Natural killer cell treated with Interleukin-12 subunit alpha and Interleukin-12 subunit beta and Interleukin-15 and Interleukin-18, amount 100 ng/mL, for 72 hours (primary cell): ENCODE measurements at places on chromosomes 4 and X. TPM values are rescaled to one million over a fixed set of nuclear protein-coding genes. Genes with fewer than 3 reads are reported as not detected.

DNA sequence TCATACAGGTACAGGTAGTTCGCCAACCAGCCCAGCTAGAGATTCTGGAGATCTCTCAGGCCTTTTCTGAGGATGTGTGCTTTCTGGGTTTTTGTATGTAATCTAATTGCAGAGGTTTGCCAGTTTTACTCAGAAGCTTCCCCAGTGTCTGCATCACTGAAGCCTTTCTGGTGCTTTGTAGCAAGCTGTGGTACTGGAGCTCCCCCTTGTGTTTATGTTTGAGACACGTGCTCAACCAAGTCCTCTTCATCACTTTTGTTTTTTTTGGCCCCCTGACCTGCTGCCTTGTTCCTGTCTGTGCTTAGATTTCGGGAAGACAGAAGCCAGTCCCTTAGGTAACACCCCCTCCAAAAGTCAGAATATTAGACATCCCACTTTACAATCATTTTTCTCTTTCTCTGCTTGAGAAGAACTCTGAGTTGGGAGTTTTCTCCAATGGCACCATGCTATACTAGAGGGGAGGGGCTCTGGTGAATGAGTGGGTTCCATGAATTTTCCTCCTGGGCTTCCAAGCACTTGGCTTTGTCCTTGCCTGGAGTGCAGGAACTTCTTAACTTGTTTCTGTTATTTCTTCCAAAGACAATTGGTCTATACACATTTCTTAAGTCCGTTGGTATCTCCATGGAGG, 128.4 kb upstream of the TBC1D9 start:
- no peaks in the 10 kb centered on the region for H3K4me1 ChIP-seq
- no peak overlapping the region for H3K4me3 ChIP-seq

GRCh38 chr4:76499461-76499860, 64.4 kb downstream of the SHROOM3 start:
- H3K4me1 ChIP-seq, result no peaks in the 10 kb centered on the region
- DNase-seq, result no peak
- H3K36me3 ChIP-seq, result no peaks in the 10 kb centered on the region
- no peak overlapping the region for H3K4me3 ChIP-seq
- H3K27ac ChIP-seq, result no peak overlapping the region

- H3K27ac ChIP-seq, result no peak overlapping the region
- no peak for DNase-seq
- H3K4me3 ChIP-seq, result no peak overlapping the region
- peaks cover 5% of the 10 kb centered on the region for H3K4me1 ChIP-seq
- H3K36me3 ChIP-seq, result no peaks in the 10 kb centered on the region
Measured at GRCh38 chr4:10977534-10977933, 293.0 kb upstream of the CLNK start.

GRCh38 chr4:119209077-119209476, 3.4 kb upstream of the USP53 start:
- DNase-seq, result no peak
- no peak overlapping the region for H3K4me3 ChIP-seq
- no peak overlapping the region for H3K27ac ChIP-seq

DNA sequence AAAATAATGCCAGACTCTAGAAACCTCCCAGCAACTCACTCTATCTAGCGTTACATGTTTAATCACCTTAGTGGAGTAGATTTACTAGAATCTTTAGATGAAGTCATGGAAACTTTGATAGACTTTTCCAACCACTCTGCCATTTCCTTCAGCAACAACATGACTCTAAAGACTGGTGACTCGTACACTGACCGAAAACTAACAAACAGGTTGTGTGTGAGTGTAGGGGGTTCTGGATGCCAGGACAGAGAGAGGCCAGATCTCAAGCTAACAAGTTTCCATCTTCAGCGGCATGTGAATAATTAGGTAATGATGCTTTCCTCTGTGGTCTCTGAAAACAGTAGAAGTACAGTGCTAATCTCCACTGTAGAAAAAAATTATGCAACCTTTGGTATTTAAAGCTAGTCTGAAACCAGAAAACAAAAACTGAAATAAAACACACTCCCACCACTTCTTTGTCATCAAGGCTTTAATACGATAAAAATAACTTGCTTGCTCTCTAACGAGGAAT, 286.4 kb downstream of the PRDM5 start:
- no peaks in the 10 kb centered on the region for H3K27me3 ChIP-seq
- no peaks in the 10 kb centered on the region for H3K36me3 ChIP-seq
- no peak for DNase-seq
- no peak overlapping the region for H3K27ac ChIP-seq
- no peak overlapping the region for H3K4me3 ChIP-seq

GRCh38 chrX:109398061-109398460, 83.8 kb downstream of the GUCY2F start:
- no peak overlapping the region for H3K27ac ChIP-seq
- H3K4me3 ChIP-seq, result no peak overlapping the region
- no peaks in the 10 kb centered on the region for H3K36me3 ChIP-seq
- H3K4me1 ChIP-seq, result no peaks in the 10 kb centered on the region
- DNase-seq, result no peak

GRCh38 chr4:2936773-2937145, 26.4 kb downstream of the NOP14 start:
- peak overlapping the region; percentile 76 for H3K4me3 ChIP-seq
- H3K4me1 ChIP-seq, result peaks cover 47% of the 10 kb centered on the region
- peaks cover 9% of the 10 kb centered on the region for H3K36me3 ChIP-seq
- peak; percentile 59 for DNase-seq
- peak overlapping the region; percentile 79 for H3K27ac ChIP-seq
- no peaks in the 10 kb centered on the region for H3K27me3 ChIP-seq

- H3K4me1 ChIP-seq, result peaks cover 9% of the 10 kb centered on the region
- H3K36me3 ChIP-seq, result no peaks in the 10 kb centered on the region
- H3K27me3 ChIP-seq, result no peaks in the 10 kb centered on the region
- DNase-seq, result peak; percentile 81
- peak within 1 kb of the TSS; percentile 85 for H3K4me3 ChIP-seq
Measured at GRCh38 chr4:103099691-103100392, at the start of gene BDH2. Gene BDH2, minus strand, starts transcription at chr4:103099834. Its CDS starts 3,580 bp downstream, at chr4:103096254.

DNA sequence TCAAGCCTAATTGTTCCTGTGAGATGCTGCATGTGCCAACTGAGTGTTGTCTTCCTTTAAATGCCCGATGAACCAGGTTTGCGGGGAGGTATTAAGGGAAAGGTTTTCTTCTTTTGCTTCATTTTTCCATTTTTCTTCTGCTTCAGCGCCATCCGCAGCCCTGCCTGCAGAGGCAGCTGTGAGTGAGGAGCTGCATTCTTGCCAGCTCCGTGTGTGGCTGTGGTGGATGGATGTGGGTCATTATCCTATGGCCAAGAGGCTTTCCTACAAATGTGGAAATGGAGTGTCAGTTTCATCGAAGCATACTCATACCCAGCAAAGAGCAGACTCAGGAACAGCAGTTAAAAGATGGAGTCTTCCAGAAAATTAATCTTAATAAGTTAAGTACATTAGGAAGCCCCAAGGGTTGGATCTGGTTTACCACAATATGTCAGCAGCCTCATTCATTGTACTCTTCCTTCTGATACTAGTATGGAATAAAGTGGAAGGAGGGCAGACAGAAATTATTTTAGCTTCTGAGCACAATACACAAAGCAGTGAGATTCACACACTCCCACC, 37.6 kb downstream of the TNIP3 start:
- H3K4me1 ChIP-seq, result peaks cover 2% of the 10 kb centered on the region
- DNase-seq, result no peak
- no peaks in the 10 kb centered on the region for H3K27me3 ChIP-seq
- H3K36me3 ChIP-seq, result peaks cover 5% of the 10 kb centered on the region
- no peak overlapping the region for H3K27ac ChIP-seq

- H3K27me3 ChIP-seq, result peaks cover 5% of the 10 kb centered on the region
- H3K4me3 ChIP-seq, result no peak overlapping the region
- H3K36me3 ChIP-seq, result no peaks in the 10 kb centered on the region
- no peaks in the 10 kb centered on the region for H3K4me1 ChIP-seq
Measured at GRCh38 chrX:18810416-18810815, 103.0 kb downstream of the PPEF1 start.

DNA sequence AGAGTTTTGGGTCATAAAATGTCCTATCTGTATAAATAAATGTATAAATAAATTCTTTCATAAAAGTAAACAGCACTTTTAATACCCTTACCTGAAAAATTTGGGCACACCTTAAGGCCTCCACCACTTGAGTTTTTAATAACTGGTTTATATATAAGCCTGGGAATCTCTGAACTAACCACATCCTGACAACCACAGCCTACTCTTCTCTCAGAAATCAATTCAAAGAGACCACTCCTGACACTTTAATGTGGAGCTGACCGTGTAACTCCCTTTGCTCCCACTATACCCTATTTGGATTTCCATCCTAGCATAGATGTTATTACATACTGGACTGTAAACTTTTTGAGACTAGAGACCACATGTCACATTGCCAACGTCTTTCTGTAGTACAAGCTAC, 3.5 kb downstream of the FBXL5 start:
- peak overlapping the region; percentile 9 for H3K27ac ChIP-seq
- DNase-seq, result no peak

DNA sequence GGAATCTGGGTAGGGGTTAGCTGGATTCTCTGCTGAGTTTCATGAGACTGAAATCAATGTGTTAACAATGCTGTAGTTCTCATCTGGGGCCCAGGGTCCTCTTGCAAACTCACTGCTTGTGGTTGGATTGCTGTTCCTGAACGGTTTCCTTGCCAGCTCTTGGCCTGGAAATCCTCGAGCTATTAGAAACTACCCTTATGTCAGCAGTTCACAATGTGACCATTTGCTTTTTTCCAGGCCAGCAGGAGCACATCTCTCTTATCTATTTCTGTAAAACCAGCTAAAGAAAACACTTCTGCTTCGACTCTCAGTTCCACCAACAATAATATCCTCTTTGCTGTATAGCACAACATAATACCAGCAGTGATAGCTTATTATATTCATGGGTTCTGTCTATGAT, 140.1 kb upstream of the TRAM1L1 start:
- H3K27me3 ChIP-seq, result no peaks in the 10 kb centered on the region
- H3K36me3 ChIP-seq, result no peaks in the 10 kb centered on the region
- H3K4me1 ChIP-seq, result no peaks in the 10 kb centered on the region
- no peak overlapping the region for H3K4me3 ChIP-seq
- H3K27ac ChIP-seq, result no peak overlapping the region
- DNase-seq, result no peak

DNA sequence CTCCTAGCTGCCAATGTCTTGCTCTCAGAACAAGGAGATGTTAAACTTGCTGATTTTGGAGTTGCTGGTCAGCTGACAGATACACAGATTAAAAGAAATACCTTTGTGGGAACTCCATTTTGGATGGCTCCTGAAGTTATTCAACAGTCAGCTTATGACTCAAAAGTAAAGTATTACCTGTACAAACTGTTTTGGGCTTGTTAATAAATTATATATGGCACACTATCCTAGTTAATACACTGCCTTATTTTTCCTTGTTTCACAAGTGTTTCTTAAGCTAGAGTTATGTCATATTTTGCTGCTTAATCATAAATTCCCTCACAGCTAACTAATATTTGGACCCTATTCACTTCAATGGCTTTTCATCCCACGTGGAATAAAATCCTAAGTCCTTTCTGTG, 45.3 kb downstream of the STK26 start:
- no peak overlapping the region for H3K27ac ChIP-seq
- no peak overlapping the region for H3K4me3 ChIP-seq
- no peaks in the 10 kb centered on the region for H3K27me3 ChIP-seq
- no peak for DNase-seq

DNA sequence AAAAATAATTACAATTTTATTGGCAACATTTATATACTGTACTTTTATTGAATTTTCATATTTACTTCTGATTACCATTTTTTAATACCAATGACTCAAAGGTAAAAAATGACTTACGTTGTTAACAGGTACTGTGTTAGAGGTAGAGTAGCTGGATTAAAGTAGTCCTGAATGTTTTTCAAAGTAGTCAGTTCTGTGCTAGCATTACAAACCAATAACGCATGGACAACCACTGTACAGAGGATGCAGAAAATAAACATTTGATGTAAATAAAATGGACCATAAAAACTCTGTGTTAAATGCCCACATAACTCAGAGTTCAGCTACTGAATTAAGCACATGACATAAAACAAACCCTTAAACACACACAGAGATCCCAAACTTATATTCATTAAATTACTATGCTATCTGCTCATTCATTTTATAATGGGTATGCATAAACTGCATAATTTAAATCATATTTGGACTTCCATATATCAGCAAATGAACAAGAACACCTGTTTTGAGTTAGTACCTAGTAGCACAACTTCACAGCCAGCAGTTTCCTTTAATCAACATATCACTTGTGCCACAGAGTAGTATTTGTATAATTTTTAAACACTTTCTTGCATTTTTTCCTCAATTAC, 46.4 kb upstream of the NEUROG2 start:
- DNase-seq, result no peak
- H3K27me3 ChIP-seq, result no peaks in the 10 kb centered on the region
- no peak overlapping the region for H3K4me3 ChIP-seq
- H3K4me1 ChIP-seq, result peaks cover 5% of the 10 kb centered on the region

GRCh38 chr4:176187624-176188023, 7.8 kb downstream of the SPATA4 start:
- H3K36me3 ChIP-seq, result no peaks in the 10 kb centered on the region
- H3K4me3 ChIP-seq, result no peak overlapping the region
- no peaks in the 10 kb centered on the region for H3K4me1 ChIP-seq
- peaks cover 22% of the 10 kb centered on the region for H3K27me3 ChIP-seq

- H3K4me1 ChIP-seq, result peaks cover 25% of the 10 kb centered on the region
- peak overlapping the region; percentile 80 for H3K27ac ChIP-seq
- no peak for DNase-seq
Measured at GRCh38 chrX:10015723-10016518, 48.8 kb downstream of the CLDN34 start.

GRCh38 chr4:46123913-46124755, at the start of gene GABRG1:
Gene GABRG1, minus strand, starts transcription at chr4:46124054. Its CDS starts 141 bp downstream, at chr4:46123913.
- no peak within 1 kb of the TSS for H3K4me3 ChIP-seq
- H3K36me3 ChIP-seq, result no peaks in the 10 kb centered on the region
- DNase-seq, result no peak

- no peak for DNase-seq
- peaks cover 8% of the 10 kb centered on the region for H3K27me3 ChIP-seq
- H3K4me3 ChIP-seq, result no peak overlapping the region
- no peaks in the 10 kb centered on the region for H3K36me3 ChIP-seq
- H3K4me1 ChIP-seq, result no peaks in the 10 kb centered on the region
Measured at GRCh38 chr4:154691229-154691628, 52.6 kb upstream of the LRAT start.

GRCh38 chr4:139890816-139891215, 225.2 kb downstream of the MGST2 start:
- no peaks in the 10 kb centered on the region for H3K4me1 ChIP-seq
- no peak for DNase-seq
- peaks cover 4% of the 10 kb centered on the region for H3K27me3 ChIP-seq
- peak overlapping the region; percentile 22 for H3K27ac ChIP-seq
- H3K36me3 ChIP-seq, result no peaks in the 10 kb centered on the region
- H3K4me3 ChIP-seq, result no peak overlapping the region

- H3K4me3 ChIP-seq, result no peak overlapping the region
- peaks cover 2% of the 10 kb centered on the region for H3K27me3 ChIP-seq
Measured at GRCh38 chrX:2507196-2507595, 6.4 kb upstream of the DHRSX start.

GRCh38 chrX:127190381-127190780, 370.9 kb downstream of the PRR32 start:
- H3K4me1 ChIP-seq, result no peaks in the 10 kb centered on the region
- no peaks in the 10 kb centered on the region for H3K27me3 ChIP-seq
- no peak overlapping the region for H3K4me3 ChIP-seq
- no peaks in the 10 kb centered on the region for H3K36me3 ChIP-seq
- no peak overlapping the region for H3K27ac ChIP-seq
- no peak for DNase-seq

S100P gene
- 5.1 TPM for total RNA-seq

VCX3B gene
- total RNA-seq, result not detected

HS3ST1 gene
- total RNA-seq, result not detected

BCLAF3 gene
- 7.6 TPM for total RNA-seq

PNCK gene
- not detected for total RNA-seq

USP17L19 gene
- not detected for total RNA-seq

P2RY8 gene
- 59.1 TPM for total RNA-seq

BEX1 gene
- not detected for total RNA-seq

STAP1 gene
- 7.5 TPM for total RNA-seq

CSAG2 gene
- not detected for total RNA-seq

CYTL1 gene
- not detected for total RNA-seq

RAI2 gene
- 1.1 TPM for total RNA-seq

PAGE4 gene
- not detected for total RNA-seq

EDA gene
- 0.14 TPM for total RNA-seq
